ENCODE measurements at places on chromosomes 2 and 18.

DNA sequence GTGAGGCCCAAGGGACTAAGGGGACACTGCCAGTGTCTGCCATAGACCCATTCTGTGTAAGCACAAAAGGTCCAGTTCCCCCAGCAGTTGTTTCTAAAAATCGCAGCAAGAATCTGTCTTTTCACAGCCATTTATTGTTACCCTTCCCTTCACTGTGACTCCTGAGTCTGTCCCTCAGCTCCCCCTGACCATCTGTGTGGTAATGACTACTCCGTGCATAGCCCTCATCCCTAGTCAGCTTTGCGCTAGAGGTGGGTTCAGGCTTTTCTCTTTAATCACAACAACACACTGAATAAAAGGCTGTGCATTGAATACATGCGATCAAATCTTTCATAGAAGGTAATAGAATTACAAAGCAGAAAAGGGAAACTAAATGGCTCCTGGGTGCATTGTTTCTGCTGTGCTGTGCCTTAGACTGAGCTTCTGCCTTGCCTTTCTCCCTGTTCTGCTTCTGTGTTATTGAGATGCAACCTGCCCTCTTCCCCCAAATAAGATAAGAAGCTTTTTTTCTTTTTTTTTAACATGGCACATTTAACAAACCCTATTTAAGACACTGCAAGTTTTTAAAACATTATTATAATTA lies 836.0 kb upstream of the CDH2 start:
- DNase-seq: no peak

DNA sequence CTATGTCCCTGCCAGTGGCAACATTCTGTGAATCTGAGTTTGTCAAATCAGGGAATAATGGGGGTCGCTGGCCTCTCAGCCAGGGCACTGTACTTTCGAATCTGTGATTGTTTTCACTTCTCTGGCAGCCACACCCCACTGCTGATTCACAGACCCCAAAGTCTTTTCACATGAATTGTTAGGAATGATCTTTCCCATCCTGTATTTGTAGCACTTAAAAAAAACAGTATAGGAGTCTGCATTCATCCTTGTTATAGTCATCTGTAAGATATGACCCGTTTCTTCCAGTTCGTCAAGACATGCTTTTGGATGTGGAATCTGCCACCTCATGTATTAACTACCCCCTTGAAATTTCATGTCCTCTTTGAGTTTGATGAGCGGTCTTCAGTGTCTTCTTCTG lies 928 bp downstream of the NAGK start:
- DNase-seq: no peak

GRCh38 chr2:155218292-155218924 lies 519.9 kb downstream of the KCNJ3 start:
- no peak for DNase-seq

DNA sequence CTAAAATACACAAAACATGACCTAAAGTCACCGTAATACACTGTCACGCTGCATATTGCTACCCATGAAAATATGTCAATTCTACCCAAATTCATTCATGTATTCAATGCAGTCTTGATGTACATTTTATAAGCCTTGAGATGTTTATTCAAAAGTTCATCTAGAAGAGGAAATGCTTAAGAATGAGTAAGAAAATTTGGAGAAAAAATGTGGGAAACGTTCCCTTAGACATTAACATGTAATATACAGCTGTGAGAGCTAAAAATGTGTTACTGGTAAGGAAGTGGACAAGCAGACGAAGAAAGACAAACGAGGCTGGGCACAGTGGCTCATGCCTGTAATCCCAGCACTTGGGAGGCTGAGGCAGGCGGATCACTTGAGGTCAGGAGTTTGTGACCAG lies 37.3 kb downstream of the THAP4 start:
- DNase-seq: no peak

GRCh38 chr18:5630900-5631413 lies 87.2 kb upstream of the EPB41L3 start:
- DNase-seq: no peak

- DNase-seq: no peak
Measured at GRCh38 chr2:52658598-52658997, 1109.0 kb upstream of the CHAC2 start.

- DNase-seq: no peak
Measured at GRCh38 chr2:121480826-121481225, 49.9 kb upstream of the RNU4ATAC start.

DNA sequence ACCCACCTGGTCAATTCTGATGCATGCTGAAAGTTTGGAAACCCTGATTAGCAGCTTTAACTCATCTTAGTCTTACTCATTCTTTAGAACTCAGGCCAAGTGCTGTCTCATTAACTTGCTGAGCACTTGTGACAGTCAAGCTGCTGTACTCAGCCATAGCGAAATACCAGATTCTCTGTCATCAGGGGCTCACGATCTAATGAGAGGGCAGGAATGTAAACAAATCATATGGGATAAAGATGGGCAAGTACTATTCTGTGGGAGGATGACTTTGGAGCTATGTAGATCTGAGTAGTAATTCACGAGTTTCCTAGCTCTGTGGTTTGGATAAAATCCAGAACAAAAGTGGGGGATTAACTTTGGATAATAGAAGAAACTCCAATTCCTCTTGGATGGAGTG lies 376.6 kb downstream of the HRH4 start:
- no peak for DNase-seq

DNA sequence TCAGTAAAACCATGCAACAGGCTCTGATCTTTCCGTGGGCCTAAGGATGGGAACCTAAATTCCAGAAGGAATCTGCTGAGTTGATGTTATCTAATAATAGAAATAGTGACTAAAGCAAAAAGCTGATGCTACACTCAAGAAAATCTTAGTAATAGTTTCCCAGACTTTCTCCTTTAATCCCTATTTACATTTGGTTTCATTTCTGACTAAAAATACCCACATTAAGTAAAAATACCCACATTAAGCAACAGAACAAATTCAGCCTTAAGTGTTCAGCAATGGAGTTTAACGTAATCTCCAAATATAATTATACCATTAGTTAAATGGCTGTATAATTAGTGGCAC lies 50.3 kb downstream of the CCBE1 start:
- DNase-seq: no peak

GRCh38 chr2:167342769-167343168 lies 454.5 kb downstream of the XIRP2 start:
- DNase-seq: no peak

DNA sequence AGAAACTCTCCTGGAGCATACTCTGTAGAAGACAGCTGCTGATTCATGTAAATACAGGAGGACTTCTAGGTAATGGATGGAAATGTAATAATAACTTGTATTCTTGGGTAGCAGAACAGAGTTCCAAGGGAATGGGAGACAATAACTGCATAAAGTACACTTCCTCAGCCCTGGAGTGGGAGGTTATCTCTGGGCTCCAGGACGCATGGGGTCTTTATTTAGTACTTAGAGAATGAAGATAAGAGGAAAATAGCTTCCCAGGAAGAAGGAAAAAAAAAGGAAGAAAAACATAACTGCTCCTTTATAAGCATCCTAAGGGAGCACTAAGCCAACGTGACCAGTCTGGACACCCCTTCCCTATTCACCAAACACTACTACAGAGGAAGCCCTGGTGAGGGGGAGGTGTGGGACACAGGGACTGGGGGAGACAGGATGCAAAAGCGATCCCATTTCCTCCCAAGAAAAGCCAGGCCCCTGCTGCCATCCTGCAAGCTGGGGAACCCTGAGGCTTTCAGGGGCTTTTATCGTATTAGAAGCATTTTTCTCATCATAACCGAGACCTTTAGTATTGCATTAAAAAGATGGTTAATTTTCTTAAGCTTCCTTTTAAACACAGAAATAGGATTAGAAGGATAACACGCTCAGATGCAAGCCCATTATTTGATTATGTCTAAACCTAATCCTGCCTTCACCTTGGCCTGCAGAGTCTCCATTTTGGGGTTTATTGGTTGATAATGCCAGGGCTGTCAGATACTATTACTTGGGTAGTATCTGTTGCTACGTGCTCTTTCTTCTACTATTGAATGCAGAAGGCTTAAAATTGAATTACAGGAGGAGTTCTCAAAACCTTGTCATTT lies 78.5 kb downstream of the KLF7 start:
- DNase-seq: no peak

DNA sequence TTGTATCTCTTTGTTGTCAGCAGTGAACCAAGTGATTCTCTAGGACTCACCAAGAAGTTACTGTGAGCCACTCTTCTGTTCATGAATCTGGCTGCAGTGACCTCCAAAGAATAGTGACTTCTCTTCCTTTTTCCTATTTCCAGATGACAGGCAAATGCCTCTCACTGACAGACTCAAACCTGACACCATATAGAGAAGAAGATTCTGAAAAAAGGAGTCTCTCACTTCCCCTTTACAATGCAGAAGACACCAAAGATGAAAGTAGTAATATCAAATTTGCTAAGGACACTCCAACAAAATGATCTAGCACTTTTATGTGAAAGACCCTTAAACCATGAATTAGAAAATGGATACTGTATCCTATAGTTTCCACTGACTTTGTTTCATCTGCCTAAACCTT lies 44.4 kb upstream of the SETBP1 start:
- DNase-seq: no peak

DNA sequence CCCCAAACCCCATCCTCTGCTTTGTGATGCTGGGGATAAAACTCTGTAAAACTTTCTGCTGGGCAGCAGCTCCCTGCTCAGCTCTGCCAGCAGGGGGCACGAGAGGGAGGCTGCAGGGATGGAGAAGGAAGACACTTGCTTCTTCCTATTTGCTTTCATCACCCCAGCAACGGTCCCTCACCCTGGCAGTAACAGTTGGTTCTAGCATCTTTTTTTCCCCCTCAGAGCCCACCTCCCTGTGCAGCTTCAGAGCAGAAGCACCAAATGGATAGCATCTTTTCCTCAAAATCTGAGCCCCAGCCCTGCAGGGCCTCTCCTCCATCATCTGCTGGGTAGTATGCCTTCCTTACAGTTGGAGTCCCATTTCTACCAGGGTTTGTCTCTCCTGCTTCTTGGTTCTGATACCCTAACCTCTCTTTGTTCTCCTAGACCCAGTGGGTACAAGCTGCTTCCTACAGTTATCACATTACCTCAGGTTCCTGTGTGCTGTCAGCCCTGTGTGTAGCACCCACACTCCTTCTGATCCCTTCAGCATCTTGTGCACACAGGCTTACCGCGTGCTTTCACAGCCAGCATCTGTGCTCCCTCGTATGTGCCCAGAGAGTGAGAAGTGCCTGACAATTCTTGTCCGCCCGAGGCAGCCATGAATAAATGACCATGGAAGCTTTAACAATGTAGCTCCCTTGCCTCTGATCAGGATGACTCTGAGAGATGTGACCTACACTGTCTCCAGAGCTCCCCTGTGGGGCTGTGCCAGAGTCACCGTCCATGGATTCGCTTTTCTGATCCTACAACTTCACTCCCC lies 14.5 kb downstream of the CKAP2L start:
- peak; percentile 66 for DNase-seq

DNA sequence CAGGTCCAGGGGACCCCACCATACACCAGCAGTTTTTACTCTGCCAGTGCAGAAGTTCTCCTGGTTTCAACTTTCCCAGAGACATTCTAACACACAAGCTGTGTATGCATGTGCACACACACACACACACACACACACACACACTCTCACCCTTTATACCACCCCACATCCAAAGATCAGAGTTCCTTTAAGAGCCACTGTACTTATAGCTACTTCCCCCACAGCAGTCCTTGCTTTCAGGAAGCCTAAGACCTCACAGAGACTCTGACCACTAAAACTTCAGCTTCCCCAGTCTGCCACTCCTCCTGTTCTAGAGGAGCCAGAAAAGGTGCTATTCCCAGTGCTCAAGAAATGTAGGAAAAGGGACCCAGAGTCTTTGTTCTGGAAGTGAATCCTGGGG lies 107.8 kb downstream of the ZNF521 start:
- no peak for DNase-seq

DNA sequence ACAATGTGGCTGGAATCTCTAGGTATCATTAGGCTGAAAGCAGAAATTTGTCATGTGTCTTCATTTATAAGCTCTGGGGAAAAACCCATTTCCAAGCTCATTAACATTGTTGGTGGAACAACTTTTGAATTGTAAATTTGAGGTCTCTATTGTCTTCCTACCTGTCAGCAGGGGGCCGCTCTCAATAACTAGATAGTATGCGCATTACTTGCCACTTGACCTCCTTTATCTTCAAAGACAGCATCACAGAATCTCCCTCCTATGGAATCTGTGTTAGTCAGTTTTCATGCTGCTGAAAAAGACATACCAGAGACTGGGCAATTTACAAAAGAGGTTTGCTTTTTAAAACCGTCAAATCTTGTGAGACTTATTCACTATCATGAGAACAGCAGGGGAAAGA lies 223.1 kb downstream of the CALCRL start:
- DNase-seq: no peak

DNA sequence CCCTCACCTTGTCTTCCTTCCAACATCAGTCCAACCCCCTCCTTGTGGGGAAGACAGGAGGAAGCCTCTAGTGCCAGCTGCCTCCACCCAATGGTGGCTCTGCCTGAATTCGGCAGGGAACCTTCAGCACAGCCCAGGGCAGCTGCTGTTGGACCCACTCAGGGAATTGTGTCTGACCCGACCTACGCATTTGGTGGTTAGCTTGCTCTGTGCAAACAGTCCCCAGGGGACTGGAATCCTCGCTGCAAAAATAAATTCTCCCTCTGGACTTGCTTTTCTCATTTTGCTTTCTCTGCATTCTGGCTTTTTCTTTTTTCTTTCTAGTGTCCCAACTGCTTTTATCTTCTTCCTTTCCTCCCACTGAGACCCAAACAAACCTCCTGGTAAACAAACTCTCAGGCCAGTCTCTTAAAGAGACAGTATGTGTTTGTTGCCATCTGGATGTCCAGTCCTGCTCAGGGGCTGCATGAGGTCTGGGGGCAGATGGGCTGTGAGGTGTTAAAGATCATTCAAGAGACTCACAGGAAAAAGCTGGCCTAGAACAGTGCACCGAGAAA lies 137.7 kb upstream of the HAAO start:
- no peak for DNase-seq

DNA sequence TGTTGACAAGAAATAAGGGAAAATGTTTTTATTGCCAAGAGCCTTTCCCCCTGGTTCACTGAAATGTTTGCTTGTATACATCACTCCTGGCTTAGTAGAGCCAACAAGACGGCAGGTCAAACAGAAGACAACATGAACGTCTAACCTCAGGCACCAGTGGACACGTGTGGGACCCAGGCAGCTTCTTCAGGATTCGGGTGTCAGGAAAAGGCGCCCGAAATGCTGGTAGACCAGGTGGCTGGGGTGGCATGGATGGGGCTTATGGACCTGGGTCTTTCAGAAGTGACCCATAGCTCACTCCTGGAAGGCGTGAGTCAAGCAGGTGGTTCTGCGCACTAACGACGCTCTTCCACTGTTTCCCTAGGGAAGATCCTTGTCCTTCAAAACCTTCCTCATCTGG lies 23.3 kb upstream of the NFATC1 start:
- no peak for DNase-seq

Data from naive thymus-derived CD8-positive, alpha-beta T cell (primary cell).